RPMI8226 (cell line): ENCODE measurements at places on chromosomes 7 and 10.

- DNase-seq = no peak
Measured at GRCh38 chr7:155298288-155298833, 683 bp downstream of the INSIG1 start.

GRCh38 chr10:92239600-92240288, 51.1 kb downstream of the CPEB3 start:
- peak; percentile 37 for DNase-seq

DNA sequence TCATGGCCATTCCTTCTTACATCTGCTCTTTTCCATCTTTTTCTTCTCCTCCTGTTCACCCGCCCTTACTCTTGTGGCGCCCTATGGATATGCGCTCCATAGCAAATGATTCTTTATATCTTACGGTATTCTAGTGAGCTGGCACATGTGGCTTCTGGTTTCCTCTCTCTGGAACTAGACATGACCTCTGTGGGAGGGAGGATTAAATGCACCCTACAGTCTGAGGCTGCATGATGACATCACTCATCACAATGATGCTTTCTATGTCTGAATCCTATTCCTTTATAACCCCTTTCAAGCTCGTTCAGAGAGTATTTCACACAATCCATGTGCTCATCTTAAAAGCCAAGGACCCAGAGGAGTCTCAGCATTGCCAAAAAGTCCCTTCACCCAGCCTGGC, 153.3 kb downstream of the EGFR start:
- DNase-seq = no peak

DNA sequence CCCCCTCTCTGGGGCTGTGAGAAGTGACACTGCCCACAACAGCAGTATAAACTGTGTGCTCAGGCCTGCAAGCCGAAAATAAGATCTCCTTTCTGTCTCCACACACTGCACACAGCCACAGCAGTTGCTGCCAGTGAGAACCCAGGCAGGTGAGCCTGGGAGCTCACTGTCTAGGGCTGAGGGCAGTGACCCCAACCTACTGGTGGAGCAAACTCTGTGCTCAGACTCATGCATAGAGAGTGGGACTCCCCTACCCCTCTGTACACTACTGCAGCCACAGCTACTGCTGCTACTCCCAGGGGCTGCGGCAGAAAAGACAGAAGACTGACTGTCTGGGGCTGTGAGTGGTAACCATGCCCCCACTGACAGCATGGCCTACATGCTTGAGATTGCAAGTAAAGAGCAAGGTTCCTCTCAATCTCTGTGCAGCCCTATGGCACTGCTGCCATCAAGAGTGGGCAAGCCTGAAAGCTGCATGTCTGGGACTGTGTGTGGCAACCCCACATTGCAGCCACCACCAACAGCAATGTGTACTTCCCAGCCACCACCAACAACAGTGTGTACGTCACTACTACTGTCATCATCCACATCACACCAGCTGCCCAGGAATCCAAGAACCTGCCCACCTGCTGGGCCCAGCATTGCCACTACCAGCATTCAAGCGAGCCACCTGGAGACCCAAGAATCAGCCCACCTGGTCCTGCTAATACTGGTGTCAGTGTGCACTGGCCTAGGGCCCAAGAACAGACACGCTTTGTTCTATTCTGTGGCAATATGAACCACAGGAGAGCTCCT, 226.1 kb downstream of the XPNPEP1 start:
- DNase-seq = no peak

- DNase-seq = no peak
Measured at GRCh38 chr7:93828260-93828659, 62.3 kb downstream of the TFPI2 start.

DNA sequence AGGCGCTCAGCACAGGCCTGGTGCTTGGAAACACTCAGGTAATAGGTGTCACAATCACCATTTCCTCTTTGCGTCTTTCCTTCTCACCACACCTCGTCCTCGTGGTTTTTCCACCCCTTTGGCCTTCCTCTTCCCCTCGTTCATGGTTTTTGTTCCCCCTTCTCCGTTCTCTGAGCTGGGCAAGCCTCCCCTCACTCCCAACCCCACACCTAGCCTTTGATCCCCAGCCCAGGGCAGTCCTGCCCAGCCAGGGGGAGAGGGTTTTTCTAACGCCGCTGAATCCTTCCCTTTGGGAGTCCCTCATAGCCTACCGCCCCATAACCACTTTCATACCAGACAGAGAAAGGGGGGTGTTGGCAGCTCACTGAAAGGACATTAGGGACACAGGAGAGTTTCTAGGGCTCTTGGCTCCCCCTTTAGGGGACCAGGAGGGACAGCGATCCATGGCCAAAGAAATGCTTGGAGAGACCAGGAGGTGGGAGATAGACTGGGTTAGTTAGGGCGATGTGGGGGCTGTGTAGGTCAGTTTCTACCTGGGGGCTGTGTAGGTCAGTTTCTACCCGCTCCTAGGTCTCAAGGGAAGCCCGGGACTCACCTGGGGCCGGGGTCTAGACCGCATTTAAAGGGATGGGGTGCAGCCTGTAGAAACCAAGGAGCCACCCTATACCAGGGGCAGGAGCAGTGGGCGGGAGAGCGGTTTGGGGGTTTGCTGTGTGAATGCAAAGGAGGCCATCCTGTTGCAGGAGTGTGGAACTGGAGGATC, 1.4 kb downstream of the EPHB4 start:
- peak; percentile 63 for DNase-seq
